H4 (cell line): ENCODE measurements at places on chromosomes 13 and 19. TPM values are rescaled to one million over a fixed set of nuclear protein-coding genes. Genes with fewer than 3 reads are reported as not detected.

DNA sequence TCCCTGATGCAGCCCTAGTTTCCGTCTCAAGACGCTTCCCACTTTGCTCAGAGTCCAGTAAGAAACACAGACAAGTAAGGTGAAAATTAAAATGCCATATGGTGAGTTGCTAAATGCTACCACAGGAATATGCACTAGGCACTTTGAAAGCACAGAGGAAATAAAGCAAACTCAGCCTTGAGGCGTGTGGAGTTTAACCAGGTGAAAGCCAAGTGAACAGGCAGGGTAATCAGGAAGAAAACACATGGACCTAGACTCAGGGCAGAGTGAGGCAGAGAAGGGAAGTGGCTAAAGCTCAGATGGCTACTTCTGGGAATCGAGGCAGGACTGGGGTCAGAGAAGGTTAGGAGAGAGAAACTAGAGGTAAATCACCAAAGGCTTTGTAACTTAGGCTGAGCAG, 5.4 kb upstream of the UBL3 start:
- DNase-seq = no peak

DNA sequence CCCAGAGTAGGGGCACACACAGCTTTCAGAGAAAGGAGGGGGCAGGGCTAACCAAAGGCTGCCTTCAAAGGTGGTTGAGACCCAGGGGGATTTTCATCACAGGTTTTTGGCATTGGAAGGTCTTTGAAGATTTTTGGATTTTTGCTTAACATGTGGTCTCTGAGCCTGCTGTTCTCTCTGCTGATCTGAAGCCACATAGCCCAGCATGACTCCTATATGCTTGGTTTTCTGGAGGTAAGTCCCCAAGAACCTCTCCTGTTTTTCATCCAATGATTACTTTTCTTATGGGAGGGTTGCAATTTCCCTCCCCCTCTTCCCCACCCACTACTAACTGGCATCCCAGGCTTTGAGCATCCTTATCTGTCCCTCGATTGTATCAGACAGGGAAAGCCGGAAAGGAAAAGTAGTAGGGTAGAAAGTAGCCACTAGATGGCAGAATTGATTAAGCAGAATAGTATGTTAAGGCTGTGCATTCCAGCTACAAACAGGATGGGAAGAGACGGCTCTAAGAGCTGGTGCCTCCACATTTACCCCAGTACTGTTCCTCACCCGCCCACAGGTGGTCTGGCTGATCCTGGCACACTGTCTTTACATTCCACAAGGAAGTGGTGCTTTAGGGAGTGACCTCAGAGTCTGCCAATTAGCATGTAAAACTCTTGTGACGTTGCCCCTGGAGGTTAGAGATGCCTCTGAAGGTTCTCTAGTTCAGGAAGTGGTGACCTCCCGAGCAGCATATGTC, 218.9 kb upstream of the EDNRB start:
- DNase-seq = peak; percentile 47

- no peak for DNase-seq
These were observed 114.5 kb downstream of the SLC7A1 start for GRCh38 chr13:29480893-29481525.

DNA sequence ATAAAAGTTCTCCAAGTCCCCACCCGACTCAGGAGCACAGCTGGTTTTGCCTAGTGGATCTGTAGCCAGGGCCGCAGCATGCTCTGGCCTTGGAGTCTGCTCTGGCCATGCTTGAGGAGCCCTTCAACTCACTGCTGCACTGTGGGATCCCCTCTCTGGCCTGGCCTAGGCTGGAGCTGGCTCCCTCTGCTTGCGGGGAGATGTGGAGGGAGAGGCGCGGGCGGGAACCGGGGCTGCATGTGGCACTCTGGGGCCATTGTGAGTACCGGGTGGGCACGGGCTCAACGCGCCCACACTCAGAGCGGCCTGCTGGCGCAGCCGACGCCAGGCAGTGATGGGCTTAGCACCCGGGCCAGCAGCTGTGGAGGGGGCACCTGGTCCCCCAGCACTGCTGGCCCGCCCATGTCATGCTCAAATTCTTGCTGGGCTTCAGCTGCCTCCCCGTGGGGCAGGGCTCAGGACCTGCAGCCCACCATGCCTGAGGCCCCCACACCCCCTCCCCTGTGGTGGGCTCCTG, 57.0 kb upstream of the ATP12A start:
- no peak for DNase-seq

DNA sequence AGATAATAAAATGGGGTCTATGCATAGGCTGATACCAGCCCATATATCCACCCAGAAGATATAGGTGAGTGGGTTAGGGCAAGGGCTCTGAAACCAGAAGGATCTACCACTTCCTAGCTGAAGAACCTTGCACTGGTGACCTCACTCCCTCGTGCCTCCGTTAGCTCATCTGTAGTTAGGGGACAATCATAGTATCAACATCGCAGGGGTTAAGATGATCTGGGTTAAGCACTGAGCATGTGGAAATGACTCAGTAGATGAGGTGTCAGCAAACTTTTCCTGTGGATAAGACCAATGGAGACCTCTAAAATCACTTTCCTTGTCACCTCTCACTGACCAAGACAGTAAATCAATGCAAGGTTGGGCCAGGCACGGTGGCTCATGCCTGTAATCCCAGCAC, 30.5 kb downstream of the TNFSF14 start:
- DNase-seq = no peak

DNA sequence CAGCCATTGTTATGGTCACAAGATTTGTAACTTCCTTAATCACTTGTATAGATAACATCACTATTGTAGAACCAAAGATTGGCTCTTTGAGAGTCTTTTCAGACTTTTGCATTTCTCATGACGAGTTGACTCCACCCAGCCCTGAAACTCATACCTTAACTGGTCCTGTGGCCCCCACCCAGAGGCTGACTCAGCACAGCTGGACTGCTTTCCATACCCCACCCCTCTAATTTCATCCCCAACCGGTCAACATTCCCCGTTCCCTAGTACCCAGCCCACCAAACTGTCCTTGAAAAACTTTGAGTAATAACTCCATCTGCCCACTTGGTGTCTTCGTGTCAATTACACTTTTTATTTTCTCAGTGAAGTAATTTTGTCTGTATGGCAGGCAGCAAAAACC, 32.1 kb upstream of the SLITRK1 start:
- DNase-seq = no peak

DNA sequence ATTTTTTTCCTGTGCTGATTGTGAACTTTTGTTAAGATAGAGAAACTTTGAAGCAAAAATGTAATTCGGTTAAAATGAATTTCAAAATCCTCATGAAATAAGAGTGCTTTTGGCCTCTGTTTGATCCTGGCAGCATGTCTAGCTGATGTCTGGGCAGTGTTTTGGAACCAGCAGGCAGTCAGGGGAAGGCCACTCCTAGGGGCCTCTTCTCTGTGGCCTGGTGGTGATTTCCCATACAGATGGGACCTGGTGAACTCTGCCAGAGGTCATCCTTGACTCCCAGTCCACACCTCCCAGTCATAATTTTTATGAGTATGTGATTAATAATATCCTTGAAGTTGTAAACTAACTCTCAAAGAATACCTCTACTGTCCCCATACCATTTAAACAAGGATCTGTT, 226.6 kb downstream of the PCCA start:
- DNase-seq = no peak

DNA sequence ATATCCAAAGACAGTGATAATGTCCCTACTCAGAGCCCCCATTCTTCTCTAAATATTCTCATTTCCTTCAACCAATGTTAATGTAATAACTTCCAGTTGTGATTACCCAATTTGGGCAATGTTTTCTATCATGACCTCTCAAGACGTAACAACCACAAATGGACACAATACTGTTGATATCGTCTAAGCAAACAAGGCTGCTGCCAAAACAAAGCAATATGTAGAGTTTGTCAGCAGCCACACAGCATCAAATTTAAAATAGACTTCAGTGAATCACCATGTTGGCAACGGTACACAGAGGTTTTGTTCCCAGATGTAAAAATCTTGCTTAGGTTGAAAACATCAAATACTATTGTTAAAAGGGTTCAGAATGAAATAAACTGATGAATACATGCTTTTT, 205.1 kb downstream of the DACH1 start:
- DNase-seq = peak; percentile 4

- no peak for DNase-seq
These were observed 195.2 kb downstream of the UQCRFS1 start for GRCh38 chr19:29017788-29018187.

- peak; percentile 67 for DNase-seq
These were observed 2.0 kb downstream of the MISP start for GRCh38 chr19:752652-753517.

DNA sequence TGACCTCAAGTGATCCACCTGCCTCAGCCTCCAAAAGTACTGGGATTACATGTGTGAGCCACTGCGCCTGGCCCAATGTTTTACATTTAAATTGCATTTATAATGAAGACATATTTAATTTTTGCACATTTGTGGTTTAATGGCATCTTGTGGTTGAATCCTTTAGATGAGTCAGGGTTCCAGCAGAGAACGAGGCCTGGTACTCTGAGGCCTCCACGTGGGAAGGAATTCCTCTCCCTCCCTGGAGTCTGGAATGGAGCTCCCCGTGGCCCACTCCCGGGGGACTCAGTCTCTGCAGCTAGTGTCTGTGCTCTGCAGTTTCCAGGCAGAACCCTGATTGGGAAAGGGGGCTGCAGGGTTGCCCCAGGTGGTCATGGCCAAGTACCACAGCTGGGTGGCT, 24.2 kb downstream of the ZFR2 start:
- DNase-seq = no peak

GRCh38 chr19:22545751-22546150, 88.4 kb upstream of the ZNF492 start:
- peak; percentile 19 for DNase-seq

- no peak for DNase-seq
These were observed 148.0 kb downstream of the FOXO1 start for GRCh38 chr13:40518481-40518882.

- DNase-seq = peak; percentile 14
These were observed 62.3 kb downstream of the CCDC70 start for GRCh38 chr13:51923983-51924539.

- no peak for DNase-seq
These were observed 107.9 kb downstream of the GGACT start for GRCh38 chr13:100480676-100481075.

GRCh38 chr13:32229443-32229842, 85.7 kb downstream of the ZAR1L start:
- no peak for DNase-seq

- no peak for DNase-seq
These were observed 142.2 kb upstream of the ZNF507 start for GRCh38 chr19:32203161-32203560.

DNA sequence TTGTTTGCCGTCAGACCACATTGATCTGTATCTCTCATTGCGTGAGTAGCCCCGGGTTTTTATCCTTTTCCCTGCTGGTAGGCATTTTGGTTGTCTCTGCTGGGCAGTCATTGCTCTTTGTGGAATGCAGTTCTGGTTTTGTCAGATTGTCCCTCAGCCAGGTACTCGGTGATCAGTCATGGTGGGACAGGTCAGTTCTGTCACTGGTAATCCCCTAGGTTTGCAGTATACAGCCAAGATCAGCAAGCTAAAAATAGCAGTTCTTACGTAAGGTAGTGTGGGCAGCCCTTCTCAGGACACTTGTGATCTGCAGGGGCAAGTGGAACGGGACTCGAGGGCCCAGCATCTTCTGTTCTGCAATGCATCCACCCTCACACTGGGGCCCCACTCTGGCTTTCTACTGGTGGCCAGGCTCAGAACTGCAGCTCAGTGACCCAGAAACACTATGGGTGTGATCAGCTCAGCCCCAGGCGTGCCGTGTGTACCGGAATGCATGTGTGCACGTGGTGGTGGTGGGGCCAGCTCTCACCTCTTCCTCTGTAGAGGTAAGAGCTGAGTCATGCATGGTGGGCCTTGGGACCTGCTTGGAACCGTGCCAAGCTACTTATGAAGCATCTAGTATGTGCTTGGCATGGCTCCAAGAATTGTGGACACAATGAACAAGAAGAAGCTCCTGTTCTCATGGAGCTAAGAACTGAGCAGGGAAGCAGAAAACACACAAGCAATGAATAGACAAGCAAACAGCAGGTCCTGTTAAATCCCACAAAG, 6.3 kb downstream of the PLEKHF1 start:
- no peak for DNase-seq

- no peak for DNase-seq
These were observed 78.3 kb downstream of the TSHZ3 start for GRCh38 chr19:31270897-31271296.

DNA sequence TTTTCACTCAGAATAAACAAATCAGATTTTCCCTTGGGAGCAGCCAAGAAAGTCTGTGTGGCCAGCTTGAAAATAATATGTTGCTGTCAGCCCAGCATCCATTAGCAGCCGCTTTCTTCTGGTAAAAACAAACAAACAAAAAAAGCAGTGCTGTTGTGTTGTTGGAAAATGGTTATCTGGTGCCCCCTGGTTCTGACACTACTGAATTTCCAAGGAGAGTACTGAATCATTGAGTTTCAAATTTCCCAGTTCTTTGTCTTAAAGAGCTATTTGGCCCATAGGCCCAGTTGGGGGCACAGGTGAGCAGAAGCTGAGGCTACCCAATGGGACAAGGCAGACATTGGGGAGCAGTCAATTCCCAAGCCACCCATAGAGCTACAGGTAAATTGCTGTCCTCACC, 995.9 kb downstream of the UQCRFS1 start:
- no peak for DNase-seq

- no peak for DNase-seq
These were observed 35.3 kb downstream of the SOX1 start for GRCh38 chr13:112102243-112102642.

DNA sequence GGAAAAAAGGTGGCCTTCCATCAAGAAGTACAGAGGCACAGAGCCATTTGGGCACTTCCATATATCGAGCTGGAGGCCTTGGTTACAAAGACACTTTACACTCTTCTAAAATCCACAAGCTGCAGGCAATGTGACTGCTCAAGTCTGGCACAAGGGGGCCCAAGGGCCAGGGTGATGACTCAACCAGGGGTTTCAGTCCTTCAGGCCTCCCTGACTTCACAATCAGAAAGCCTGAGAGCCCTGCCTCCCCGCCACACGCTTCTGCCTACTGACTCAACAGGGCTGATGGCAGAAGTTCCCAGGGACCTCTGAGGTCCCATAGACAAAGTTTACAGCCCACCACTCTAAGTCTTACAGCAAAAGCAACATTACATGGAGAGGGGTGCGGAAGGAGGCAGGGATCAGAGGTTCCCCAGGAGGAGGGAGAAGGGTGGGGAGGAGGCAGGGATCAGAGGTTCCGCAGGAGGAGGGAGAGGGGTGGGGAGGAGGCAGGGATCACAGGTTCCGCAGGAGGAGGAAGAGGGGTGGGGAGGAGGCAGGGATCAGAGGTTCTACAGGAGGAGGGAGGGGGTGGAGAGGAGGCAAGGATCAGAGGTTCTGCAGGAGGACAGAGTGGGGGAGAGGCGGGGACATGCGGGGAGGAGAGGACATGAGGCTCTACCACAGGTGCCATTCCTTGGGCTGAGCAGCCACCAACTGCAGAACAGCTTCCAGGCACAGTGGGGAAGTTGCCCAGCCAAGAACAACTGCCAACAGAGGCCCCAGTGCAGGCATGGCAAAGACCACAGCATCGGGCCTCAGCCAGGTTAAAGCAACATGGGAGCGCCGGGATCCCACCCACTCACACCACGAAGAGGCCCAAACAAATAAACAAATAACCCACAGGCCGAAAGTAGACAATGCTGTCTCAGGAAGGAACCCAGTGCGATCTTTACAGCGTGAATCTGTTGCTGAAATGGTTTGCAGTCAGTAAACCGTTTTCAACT, 52.0 kb downstream of the SLC7A1 start:
- peak; percentile 13 for DNase-seq

GRCh38 chr19:45985321-45985720, 9.9 kb upstream of the CCDC61 start:
- DNase-seq = no peak

The DMKN gene
- 19.6 and 34.6 TPM in 2 replicates for total RNA-seq

The CGB2 gene
- not detected in 2 replicates for total RNA-seq

The DAND5 gene
- 0.06 TPM in 1 of 2 replicates, not detected in the other for total RNA-seq

The AP1M2 gene
- 7.8 and 14.8 TPM in 2 replicates for total RNA-seq

The OR7A5 gene
- not detected in 2 replicates for total RNA-seq

The DMRTC2 gene
- not detected in 2 replicates for total RNA-seq

The KIR2DL4 gene
- total RNA-seq = not detected in 2 replicates
